ENCODE measurements at places on chromosomes 13 and 19.

DNA sequence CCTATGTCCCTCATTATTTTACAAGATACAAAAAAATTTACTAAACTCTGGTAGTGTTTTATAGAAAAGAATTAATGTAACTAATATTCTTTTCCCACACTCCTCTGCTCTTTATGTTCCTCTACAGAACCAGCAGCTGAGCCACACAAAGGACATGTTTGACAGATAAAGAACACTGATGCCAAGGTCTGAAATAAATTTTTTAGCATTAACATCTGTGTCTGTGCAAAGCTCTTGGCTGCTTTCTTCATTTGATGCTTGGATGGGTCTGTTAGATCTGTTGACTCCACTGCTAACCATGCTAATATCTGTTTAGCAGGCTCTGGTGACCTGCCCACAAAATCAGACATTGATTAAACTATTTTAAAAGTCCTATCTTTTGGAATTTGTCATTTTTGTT lies 2363.8 kb downstream of the PCDH9 start:
- DNase-seq = no peak

- no peak for DNase-seq
Observed at GRCh38 chr19:29978080-29978479, 36.0 kb downstream of the URI1 start.

DNA sequence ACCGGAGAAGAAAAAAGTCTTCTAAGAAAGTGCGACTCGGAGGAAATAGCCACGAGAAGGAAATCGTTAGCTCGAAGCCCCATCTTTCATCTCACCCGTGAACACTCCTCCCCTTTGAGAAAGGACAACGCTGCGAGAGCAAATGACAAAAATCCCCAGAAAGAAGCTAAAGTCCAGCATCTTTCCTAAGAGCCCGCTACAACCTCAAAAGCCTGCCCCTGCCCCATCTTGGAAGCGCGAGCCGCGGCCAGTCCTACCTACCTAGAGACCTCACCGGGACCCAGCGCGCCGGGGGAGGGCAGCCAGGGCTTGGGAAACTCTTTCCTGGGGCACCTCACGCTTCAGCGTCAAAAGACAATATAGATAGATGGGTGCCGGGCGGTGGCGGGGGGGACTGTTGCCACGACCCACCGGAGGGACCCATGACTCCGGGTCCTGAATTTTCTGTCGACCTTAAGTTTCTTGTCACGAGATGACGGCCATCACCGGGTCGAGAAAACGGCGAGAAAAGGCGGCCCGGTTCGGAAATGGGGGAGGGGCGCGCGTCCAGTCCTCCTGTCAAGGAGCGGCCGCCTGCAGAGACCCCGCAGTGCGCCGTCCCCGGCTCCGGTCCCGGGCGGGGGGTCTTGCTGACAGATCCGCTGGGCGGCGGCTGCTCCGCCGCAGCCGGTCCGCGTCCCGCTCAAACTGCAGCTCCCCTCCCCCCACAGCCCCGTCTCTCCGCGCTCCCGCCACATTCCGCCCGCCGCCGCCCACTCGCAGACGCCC lies 65.9 kb downstream of the KCNRG start:
- DNase-seq = peak; percentile 76

- no peak for DNase-seq
Observed at GRCh38 chr13:82976499-82976898, 905.8 kb downstream of the SLITRK1 start.

DNA sequence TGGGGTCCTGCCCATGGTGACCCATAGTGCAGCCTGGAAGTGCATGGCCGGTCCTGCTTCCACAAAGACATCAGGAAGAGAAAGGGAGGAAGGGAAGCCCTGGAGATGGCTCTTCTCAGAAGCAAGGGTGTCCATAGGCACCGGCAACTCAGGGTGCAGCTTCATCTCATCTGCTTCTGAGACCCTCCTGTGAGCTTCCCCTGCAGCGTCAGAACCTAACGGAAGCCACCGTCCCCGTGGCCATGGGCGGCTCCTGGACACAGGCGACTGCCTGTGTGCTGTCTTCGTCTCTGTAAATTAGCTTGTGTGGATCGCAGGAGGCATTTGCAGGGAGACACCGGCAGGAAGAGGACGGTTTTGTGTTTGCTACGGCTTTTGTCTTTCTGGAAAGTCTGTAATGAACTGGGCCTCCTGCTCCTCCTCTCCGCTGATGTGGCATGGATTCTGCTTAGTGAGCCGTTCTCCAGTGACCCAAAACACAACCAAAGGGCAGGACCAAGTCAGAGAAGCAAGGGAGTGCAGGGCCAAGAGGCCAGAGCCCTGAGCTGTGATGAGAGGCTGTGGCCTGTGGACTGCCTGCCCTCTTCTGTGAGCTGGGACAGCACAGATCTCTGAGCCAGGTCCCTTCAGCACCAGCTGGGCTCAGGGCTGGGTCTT lies 2.5 kb downstream of the ATP4B start:
- no peak for DNase-seq

- DNase-seq = no peak
Observed at GRCh38 chr13:41471785-41472184, 14.4 kb downstream of the RGCC start.

DNA sequence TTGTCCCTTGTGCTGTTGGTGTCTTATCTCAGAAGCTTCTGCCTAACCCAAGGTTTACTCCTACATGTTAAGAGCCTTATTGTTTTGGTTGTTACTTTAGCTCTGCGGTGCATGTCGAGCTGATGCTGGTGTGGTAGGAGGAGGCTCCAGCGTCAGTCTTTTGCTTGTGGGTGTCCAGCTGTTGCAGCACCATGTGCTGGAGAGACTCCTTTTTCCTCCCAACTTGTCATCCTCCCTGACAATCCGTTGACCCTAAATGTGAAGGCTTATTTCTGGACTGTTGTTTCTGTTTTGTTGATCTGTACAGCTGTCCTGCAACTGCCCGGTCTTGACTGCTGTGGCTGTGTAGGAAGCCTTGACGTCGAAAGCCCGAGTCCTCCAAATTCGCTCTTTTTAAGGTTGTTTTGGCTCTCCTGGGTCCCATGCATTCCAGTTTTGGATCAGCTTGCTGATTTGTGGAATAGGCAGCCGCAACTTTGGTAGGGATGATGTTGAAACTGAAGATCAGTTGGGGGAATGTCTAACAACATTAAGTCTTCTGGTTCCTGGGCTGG lies 15.3 kb downstream of the NAXD start:
- DNase-seq = no peak

DNA sequence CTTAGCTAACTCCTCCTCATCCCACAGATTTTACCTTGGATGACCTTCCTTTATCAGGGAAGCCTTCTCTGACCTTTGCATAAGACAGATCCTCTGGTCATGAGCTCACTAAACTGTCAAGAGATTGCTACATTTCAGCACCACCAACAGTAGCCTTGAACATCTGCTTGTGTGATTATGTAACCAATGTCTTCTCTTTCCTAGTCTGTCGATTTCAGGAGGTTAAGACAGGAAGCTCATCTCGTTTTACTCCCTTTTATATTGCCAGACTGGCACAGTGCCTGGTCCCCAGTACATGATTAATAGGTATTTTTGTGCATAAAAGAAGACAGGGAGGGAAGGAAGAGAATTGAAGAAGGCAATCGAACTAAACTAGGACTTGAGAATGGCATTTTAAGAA lies 1697.7 kb downstream of the EFNB2 start:
- DNase-seq = no peak

Measured in C1 segment of cervical spinal cord (tissue), 14 donors.